ENCODE measurements at places on chromosomes 7 and 10.

GRCh38 chr7:4638781-4639575 is 43.1 kb upstream of the FOXK1 start:
- DNase-seq, result no peak

DNA sequence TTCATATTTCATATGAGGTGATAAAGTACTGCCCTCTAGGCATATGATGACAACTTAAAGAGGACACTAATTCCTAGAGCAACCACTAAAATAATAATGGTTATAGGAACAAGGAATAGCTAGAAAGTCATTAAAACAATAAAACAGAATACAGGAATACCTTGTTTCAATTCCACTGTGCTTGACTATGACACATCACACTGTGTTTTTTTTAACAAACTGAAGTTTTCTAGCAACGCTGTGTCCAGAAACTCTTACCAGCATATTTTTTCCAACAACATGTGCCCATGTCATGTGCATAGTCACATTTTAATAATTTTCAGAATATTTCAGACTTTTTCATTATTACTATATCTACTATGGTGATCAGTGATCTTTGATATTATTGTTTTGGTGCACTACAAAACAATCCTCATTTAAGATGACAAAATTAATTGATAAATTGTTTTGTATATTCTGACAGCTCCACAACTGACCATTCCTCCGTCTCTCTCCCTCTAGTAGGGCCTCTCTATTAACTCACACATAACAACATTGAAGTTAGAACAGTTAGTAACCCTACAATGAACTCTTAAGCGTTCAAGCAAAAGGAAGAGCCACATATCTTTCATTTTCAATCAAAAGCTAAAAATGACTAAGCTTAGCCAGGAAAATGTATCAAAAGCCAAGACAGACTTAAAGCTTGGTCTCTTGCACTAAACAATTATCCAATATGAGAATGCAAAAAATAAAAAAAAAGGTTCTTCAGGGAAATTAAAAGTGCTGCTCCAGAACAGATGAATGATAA is 85.8 kb downstream of the SNX13 start:
- DNase-seq, result no peak

DNA sequence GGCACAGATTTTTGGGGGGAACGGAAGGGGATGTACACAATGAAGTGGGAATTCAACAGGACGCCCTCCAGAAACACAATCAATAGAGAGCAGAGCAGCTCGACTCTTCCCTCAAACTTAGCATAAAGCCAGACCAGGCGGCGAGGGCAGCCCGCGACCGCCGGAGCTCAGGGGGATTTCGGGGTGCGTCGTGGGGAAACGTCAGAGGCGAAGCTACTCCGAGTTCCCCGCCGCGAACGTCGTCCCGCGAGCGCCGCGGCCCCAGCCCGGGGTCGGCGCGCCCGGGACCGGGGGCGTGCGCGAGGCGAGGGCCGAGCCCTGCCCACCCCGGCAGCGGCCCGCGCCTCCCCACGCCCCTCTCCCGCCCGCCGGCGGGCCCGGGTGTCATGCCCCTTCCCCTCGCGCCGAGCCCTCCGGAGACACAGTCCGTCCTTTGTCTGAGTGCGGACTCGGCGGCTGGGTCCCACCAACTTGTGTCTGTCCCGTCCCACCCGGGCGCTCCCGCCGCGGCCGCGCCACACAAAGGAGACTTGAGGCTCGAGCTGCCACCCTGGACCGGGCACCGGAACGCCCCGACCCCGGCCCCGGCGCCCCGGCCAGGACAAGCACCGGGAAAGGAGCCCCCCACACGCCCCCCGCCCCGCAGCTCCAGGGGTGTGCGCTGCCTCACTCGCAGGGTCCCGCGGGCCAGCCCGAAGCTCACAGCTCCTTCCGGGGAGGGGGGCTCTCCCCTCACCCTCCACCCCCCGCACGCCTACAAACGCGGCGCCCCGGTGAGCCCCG is 634 bp downstream of the EZH2 start:
- DNase-seq, result peak; percentile 80

- no peak for DNase-seq
These were observed 3.5 kb downstream of the CHAT start for GRCh38 chr10:49617121-49618020.

GRCh38 chr7:158469396-158470051 is 118.1 kb downstream of the PTPRN2 start:
- no peak for DNase-seq

GRCh38 chr10:128254476-128254875 is 128.3 kb upstream of the MKI67 start:
- no peak for DNase-seq

GRCh38 chr7:92417913-92418312 is 29.4 kb upstream of the GATAD1 start:
- DNase-seq, result no peak

GRCh38 chr10:2978111-2978510 is 89.2 kb upstream of the PFKP start:
- DNase-seq, result peak; percentile 6

- DNase-seq, result no peak
These were observed 56.9 kb downstream of the HIBADH start for GRCh38 chr7:27605689-27606269.

All from CD4-positive, alpha-beta T cell treated with Interleukin-10 for 1 hour (primary cell).